Fibroblast of skin of scalp (primary cell): ENCODE measurements at places on chromosomes 3 and 15.

- DNase-seq = no peak
Observed at GRCh38 chr3:107455621-107456020, 67.1 kb upstream of the BBX start.

- no peak for DNase-seq
Observed at GRCh38 chr3:189567766-189568420, 63.3 kb upstream of the TP63 start.

DNA sequence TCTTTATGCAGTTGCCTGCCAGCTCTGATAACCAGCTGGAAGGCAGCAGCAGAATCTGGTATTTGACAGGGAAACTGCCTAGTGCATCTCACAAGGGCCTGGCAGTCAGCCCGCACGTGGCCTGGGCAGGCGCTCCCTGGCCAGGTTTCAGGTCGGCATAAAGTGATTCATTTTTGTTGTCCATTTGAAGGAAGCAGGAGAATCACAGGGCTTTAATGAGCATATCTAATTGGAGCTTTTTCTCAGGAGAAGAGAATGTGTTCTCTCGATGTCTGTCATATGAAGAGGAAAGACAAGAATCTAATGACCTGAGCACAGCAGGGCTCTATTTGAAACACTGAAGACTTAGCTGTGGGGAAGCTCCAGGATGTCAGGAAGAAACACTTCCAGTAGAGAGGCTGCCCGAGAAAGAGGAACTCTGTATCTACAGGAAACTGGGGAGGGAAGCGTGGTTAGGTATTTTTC lies 98.8 kb upstream of the MB21D2 start:
- no peak for DNase-seq

DNA sequence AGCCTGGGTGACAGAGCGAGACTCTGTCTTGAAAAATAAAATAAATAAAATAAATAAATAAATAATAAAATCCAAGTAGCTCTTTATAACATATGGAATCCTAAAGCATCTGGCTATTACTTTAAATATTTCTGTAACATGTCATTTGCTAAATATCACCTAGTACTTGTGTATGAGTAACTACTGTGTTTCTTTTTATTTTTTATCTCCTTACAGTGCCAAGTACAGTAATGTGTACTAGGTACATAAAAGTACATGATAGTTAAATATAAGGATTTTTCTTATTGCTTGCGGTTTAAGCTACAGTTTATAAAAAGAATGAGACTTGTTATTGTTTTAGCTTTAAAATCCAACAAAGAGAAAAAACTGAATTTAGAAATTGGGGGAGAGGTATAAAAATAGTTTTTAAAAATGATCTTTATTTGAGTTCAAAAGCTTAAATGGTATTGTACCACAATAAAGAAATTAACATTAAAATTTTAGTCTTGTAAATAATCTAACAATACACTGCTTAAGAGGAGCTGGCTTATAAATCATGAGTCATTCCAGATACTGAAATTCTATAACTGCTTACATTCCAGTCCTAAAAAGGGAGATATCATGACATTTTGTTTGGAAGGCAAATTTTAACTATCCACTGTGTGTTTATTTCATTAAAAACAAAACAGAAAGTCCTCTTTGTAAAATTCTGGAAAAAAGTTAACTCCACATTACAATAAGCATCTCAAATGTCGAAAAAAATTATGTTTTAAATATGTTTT lies 73.1 kb downstream of the FGF7 start:
- peak; percentile 43 for DNase-seq

- no peak for DNase-seq
Observed at GRCh38 chr3:37329465-37329864, 155.1 kb upstream of the LRRFIP2 start.

DNA sequence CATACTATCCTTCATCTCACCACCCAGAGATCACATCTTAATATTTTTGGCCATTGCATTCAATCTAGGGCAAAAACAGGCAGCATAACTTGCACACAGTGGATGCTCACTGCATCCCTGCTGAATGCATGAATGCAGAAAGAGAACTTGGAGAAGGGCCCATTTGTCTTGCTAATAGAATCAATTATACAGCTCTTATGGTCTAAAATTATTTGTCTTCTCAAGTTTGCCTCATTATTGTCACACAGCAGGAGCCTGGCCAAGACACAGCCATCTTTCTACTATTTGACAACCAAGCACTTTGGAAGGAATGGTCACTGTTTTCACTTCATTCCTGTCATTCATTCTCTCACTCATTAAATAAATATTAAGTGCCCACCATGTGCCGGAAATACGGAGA lies 1.2 kb upstream of the ARHGEF26 start:
- no peak for DNase-seq

DNA sequence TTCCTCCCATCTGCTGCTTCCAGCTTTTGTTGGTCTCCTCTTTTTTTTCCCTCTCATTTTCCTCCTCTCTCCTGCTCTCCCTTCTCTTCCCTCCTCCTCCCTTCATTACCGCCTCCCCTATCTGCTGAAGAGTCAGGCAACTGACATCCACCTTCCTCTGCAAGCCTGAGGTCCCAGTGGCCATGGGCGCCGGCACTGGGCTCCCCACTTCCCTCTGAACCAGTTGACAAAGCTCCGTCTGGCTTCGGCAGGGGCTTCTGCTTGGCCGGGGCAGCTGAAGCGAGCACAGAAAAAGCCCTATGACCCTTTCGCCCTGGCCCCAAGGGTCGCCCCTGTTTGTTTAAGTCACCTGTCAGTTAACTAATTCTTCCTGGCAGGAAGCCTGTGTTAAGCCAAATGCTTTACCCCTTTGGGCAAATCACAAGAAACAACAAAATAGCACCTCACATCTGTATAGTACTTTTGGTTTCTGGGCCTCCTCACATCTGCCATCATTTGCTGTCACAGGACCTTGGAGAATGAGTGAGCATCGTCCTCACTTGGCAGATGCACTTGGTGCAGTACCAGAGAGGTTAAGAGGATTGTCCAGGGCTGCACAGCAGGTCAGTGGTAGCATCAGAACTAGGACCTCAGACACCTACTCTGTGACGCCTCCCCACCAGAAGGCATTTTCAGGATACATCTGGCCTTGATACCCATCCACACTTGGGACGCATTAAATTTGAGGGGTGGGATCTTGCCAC lies 27.7 kb downstream of the ITGA11 start:
- DNase-seq = no peak
